ENCODE measurements at places on chromosomes 6 and 20.

- DNase-seq: no peak
Measured at GRCh38 chr20:22582964-22583772, 1.2 kb downstream of the FOXA2 start.

DNA sequence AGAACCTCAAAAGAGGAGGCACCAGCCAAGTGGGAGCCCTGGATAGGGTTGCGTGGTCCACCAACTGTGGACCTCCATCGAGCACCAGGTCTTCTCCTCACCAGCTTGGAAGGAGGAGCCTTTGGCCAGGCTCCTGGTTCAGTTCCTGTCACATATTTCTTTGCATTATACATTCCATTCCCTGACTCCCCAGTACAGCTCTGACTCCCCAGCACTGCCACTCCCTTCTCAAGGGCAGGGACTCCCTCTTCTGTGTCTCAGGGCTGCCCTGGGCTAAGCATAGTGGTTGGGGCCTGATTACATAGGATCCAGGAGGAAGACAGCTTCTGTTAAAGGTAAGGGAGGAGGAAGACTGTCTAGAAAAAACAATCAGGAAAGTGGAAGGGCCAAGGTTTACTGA lies 91.1 kb downstream of the MRPL14 start:
- DNase-seq: no peak

DNA sequence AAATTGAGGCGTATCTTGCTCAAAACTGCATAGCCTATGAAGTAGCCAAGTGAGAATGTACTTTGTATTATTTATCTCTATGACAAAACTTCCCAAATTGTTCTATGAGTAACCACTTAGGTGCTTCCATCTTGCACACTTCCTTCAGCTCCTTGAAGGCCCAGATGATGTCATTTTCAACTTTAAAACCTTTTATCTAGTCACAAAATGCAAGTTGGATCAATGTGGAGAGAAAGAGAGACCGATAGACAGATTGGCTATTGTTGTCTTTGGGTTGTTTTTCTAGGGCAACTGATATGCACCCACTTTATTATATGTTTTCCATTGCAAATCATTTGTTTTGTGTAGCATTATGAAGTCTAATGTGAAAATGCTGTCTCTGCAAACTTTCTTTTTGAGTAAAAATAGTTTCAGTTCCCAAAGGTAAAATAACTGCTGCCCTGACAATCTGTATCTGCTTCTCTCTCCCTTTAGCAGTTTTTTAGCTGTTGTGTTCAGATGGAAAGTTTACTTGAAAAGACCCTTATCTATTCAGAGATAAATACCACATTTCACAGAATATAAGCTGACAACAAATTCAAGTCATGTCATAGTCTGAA lies 73.7 kb upstream of the CITED2 start:
- no peak for DNase-seq

DNA sequence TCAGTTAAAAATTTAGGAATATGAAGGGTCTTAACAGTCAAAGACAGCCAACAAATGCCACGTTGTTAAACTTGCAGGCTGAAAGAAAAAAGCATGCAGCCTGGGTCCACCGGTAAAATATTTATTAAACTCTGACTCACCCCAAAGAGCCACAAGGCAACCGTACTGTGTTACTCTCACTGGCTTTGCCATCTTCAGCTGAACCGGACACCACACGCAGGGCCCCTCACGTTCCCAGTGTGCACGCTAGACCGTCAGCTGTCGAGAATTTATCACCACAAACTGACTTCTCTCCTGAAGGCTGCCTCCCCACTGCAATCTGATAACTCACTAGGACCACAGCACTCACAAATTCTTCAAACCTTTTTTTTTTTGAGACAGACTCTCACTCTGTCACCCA lies 30.7 kb downstream of the HUS1B start:
- no peak for DNase-seq

DNA sequence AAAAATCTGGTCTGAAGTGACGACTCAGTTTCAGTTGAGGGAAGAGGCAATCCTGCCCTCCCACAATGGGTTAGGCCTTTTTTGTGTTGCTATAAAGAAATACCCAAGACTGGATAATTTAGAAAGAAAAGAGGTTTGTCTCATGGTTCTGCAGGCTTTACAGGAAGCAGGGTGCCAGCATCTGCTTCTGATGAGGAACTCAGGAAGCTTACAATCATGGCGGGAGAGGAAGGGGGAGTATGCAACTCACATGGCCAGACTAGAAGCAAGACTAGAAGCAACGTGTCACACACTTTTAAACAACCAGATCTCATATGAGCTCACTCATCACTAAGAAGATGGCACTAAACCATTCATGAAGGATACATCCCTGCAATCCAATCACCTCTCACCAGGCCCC lies 529.3 kb downstream of the KIF16B start:
- no peak for DNase-seq

DNA sequence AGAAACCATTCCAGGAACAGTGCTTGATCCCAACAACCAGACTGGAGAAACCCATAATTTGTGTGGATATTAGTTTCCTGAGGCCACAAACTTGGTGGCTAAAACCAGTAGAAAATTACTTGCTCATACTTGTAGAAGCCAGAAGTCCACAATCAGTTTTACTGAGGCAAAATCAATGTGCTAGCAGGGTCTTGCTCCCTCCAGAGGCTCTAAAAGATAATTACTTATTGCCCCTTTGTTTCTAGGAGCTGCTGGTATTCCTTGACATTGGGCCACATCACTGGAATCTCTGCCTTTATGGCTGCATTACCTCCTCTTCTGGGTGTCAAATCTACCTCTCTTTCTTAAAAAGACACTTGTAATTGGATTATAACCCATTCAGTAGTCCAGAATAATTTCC lies 142.2 kb upstream of the SAMD5 start:
- DNase-seq: no peak

- peak; percentile 82 for DNase-seq
Measured at GRCh38 chr20:34824806-34825529, 483 bp downstream of the NCOA6 start.

DNA sequence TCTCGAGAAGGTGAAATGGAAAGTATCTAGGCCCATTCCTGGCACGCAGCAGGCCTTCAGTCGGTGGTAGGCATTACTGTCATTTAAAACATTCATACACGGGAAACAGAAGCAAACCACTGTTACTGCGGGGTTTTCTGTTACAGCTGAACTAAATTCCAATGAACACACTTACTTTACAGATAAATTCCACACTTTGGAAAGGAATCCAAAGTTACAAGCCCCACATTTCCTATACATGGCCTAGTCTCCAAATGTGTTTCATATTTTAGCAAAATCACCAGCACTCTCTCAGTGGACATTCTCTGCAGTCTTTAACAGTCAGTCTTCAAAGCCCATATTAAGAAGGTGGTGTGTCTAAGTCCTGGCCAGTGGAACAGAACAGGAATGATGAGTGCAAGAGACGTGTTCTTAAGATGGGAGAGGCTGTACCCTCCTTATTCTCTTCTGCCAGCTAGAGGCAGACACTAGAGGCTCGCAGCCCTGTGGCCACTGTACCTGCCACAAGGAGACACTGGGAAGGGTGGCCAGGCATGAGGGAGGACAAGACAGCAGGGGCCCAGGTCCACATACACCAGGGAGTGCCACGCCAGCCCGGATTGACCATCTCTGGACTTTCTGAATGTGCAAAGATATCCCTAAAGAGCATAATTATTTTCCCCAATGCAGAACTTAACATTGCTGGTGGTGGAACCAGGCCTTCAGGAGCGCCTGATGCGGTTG lies 76.4 kb downstream of the CDC5L start:
- DNase-seq: no peak

DNA sequence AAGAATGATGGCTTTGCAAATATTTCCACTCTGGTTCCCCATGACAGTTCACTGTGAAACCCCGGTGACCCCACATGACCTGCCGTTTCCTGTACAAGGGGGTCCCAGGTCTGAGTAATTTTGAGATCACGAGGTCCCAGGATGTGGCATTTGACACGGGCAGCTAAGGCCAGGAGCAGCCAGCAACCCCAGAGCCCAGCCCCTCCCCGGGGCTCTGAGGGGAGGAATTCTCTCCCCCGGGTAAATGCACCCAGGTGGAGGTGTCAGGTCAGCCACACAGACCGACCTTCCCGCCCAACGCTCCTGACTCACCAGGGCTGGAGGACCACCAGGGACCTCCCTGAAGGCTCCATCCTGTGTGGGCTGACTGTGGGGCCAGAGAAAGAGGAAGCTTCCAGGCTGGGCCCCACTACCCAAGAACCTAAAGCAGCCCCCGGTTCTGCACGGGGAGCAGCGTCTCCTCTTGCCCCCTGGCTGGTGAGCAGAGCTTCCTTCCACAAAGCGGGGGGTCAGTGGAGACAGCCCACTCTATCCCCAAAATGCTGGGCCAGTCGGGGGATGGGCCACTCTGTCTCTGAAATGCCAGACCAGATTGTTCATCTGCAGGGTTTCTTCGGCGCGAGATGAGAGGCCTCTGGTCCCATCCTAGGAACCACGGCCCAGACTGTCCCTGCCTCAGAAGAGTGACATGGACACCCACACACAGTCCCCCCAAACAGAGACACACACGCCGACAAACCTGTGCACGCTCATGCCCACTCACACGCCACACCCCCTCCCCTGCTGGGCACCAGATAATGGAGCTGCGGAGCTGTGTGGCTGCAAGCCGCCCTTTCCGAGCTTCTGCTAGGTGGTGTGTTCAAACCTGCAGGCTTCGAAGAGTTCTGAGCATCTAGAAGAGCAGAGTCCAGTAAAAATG lies 23.4 kb upstream of the SLCO4A1 start:
- DNase-seq: peak; percentile 37

- DNase-seq: no peak
Measured at GRCh38 chr6:109491207-109491938, 8.4 kb upstream of the ZBTB24 start.

- DNase-seq: no peak
Measured at GRCh38 chr6:14126191-14126590, 8.6 kb downstream of the CD83 start.

DNA sequence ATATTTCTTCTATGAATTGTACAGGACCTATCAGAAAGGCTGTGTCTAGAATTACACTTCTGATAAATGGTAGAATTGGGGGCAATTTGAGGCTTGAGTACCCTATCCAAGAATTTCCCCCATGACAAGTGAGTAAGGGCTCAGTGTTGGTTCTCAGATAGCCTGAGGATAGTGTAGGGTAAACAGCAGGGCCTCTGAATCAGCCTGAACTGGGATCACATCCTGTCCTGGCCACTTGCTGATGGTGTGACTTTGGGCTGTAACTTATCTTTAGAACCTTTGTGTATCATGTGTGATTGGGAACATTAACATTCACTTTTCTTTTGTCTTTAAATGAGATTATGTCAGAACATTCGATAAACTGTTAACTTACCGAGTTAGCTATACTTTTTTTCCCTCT lies 151.0 kb downstream of the CLIC5 start:
- DNase-seq: no peak

DNA sequence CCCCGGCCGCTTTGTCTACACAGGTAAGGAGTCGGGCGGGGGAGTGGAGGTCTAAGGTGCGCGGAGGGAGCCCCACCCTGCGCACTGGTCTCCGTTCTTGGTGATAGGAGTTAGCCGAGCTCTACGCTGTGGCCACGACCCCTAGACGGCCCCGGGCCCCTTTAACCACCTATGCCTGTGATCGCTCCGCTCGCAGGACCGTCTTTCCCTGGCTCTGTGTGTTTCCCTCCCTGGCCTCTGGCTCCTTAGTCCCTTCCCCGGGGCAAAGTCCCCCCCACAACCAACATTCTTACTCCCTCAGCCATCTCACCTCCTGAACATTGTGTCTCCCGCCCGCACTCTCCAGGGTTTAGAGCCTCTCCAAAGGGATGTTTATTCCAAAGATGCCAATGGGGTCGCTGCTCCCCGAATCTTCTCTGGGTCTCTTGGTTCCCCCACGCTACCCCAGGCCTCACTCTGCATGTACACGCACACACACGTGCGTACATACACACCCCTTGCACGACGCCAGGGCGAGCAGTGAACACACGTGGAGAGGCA lies 50.4 kb downstream of the CPXM1 start:
- DNase-seq: no peak

DNA sequence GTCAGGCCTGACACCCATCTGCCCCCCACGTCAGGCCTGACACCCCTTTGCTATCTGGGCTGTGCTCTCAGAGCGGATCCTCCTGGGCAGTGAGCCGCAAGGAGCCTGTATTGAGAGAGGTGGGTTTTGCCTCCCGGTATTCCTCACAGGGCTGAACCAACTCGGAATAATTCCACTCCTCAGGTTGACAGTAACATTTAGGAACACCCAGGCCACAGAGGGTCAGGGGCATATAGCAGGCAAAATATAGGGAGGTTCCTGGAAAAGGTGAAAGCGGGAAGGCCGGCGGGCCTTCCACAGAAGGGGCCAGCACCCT lies 6.8 kb upstream of the FGD2 start:
- DNase-seq: no peak

- DNase-seq: no peak
Measured at GRCh38 chr6:32244270-32244669, 20.4 kb upstream of the NOTCH4 start.

- no peak for DNase-seq
Measured at GRCh38 chr6:125574604-125575003, 174.8 kb upstream of the HEY2 start.

GRCh38 chr6:36436466-36436865 lies 6.2 kb downstream of the PXT1 start:
- no peak for DNase-seq

GRCh38 chr20:3446779-3447178 lies 24.0 kb upstream of the ATRN start:
- DNase-seq: no peak

GRCh38 chr20:40144581-40144980 lies 544.5 kb downstream of the MAFB start:
- DNase-seq: no peak

GRCh38 chr6:733431-734219 lies 40.7 kb upstream of the EXOC2 start:
- no peak for DNase-seq

- DNase-seq: no peak
Measured at GRCh38 chr6:24683297-24684296, 16.7 kb downstream of the ACOT13 start.

DNA sequence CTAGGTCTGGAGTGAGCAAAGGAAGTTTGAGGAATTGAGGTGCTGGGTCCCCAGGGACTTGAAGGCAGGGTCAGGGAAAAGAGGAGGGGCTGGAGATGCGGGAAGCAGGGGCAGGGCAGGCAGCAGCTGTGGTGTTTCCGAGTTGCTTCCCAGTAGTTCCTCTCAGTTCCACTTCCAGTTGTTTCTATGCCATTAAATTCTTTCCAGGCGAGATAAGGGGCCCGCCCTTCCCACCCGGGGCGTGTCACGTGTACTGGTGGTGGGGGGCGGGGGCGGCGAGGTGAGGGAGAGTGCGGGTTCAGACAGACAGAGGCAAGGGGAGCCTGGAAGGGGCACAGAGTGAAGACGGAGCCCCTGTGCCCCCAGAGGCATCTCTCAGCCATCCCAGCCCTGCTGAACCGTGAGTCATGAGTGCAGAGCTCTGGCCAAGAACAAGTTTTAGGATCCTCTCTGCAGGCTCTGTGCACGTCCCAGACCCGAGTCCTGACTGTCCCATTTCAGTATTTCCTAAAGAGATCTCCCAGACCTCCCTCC lies 977 bp downstream of the TNXB start:
- peak; percentile 83 for DNase-seq

- no peak for DNase-seq
Measured at GRCh38 chr6:88124925-88125557, 41.1 kb downstream of the CNR1 start.

GRCh38 chr20:25586877-25587276 lies 1.5 kb upstream of the NINL start:
- no peak for DNase-seq

GRCh38 chr20:38392356-38392755 lies 42.8 kb downstream of the SNHG17 start:
- no peak for DNase-seq

Data from left ventricle myocardium superior (tissue), 1 donor.